ENCODE measurements at places on chromosomes 16 and 17.

DNA sequence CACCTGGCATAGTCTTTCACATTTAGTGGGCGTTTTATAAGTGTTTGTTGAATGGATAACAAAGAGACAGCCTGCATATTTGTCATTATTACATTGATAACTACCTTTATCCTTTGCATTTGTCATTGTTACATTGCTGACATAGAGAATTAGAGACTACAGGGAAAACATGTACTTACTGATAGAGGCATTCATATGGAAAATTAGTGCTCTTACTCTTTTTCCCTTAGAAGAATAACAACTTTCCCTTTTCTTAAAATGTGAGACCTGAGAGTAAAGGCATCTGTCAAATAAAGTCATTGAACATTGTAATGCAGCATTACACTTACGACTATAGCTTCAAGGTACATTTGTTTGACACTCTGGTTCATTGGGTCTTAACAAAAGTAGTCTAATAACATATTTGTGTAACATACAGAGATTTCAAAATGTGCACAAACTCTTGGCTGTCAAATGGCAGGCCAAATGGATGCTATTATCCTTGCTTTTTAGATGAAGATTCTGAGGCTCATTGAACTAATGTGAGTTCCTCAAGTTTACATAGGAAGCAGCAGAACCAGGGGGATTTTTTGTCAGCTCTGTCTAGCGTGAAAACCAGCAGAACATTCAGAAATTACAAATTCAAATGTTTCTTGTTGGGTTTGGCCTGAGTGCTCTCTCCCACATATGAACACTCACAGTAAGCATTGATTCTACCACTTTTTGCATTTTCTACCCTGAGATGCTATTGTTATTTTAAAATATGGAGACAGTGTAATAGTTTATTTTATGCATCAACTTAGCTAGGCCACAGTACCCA is 28.5 kb downstream of the SMIM36 start:
- no peak for DNase-seq

DNA sequence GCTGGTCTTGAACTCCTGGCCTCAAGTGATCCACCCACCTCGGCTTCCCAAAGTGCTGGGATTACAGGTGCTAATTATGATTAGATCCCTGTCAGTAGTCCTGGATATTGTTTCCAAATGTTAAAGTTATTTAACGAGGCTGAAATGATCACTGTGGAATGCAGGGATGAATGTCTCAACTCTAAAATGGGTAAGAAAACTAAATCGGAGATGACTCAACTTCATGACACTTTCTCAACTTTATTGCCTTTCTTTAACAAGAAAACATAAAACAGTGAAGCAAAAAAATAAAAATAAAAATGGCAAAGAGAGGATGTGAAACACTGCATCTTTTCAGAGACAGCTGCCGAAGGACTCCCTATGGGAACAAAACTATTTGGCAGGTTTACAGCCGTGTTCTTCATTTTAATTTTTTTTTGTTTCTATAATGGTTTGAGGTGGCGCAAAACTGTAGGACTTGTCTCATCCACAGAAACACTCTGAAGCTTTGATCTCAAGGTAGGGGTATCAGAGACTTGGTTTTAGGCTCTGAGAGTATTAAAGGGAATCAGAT is 382.0 kb downstream of the GRIN2A start:
- DNase-seq = no peak

DNA sequence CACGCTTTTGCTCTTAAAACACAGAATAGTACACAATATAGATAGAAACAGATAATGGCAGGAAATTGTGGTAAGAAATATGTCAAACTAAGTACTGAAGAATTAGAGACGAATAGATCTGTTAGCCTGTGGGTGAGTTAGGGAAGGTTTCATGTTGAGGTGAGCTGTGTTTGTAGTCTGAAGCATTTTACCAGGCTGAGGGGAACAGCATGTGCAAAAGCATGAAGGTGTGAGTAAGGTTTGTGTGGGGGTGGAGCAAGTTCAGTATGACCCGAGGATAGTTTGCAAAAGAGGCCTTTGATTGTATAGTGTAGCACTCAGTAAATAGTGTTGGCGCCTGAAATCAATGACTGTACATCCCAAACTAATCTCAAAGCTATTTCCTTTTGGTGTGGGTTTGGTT is 13.8 kb downstream of the IGSF6 start:
- no peak for DNase-seq

- DNase-seq = no peak
Observed at GRCh38 chr17:17235212-17236174, 1.5 kb downstream of the FLCN start.

DNA sequence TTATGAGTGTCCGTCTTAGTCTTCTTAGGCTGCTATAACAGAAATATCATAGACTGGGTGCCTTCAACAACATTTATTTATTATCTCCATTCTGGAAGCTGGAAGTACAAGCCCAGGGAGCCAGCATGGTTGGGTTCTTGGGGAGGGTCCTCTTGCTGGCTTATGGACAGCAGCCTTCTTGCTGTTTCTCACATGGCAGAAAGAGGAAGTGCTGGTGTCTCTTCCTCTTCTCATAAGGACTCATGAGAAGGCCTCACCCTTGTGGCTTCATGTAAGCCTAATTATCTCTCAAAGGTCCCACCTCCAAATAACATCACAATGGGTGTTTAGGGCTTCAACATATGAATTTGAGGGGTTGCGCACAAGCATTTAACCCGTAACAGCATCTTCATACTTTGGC is 207.0 kb upstream of the COX10 start:
- no peak for DNase-seq

DNA sequence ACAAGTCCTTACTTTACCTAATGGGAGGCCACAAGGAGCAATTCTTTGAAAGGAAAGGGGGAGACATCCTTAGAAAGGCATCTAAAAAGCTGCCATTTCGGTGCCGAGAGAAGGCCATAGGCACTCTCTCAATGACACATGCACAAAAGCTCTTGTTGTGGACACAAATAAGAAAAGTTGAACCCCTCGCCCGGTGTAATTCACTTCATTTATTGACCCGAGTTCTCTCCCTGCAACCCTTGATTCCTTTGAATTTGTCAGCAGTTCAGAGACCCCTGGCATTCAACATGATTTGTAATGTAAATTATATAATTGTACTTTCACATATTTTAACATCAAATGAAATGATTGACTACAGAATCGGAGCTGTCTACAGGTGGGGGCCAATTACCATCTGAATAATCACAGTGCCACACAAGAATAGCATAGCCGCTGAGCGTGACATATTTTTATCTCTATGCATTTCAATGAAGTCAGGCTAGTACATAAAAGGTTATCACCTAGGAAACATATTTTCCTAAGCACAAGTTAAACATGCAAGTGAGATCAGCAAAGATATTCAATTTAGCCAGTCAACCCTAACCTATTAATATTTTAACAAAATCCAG is 66.7 kb downstream of the IRX6 start:
- DNase-seq = no peak

GRCh38 chr16:31460582-31461002 is 1.3 kb downstream of the ARMC5 start:
- peak; percentile 57 for DNase-seq

- DNase-seq = no peak
Observed at GRCh38 chr16:53654946-53655345, 48.7 kb downstream of the RPGRIP1L start.

DNA sequence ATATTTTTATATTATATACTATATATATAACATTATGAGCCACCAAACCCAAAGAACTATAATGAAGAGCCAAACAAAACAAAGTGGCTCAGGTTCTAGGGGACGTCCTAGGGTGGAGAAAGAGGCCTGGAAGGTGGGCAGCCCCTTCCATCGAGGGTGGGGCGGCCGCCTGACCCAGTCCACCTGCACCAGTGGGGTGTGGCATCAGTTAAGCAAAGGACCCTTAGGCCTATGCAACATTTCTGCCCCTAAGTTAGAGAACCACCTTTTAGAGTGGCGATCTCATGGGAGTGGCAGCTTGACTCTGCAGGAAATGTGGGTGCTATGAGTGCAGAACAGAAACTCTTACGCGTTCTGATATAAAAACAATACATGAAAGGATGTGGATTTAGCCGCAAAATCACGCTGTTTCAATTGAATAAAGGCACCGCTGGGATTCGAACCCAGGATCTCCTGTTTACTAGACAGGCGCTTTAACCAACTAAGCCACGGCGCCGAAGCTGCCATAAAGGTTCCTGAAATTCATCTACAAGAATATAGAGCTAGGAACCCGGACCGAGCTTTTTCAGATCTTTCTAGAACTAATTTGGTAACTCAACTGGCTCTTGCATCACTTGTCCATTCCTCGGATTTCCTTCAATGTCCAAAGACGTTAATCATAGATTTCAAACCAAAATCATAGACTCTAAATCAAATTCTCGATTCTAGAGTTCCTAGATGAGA is 15.6 kb upstream of the AURKB start:
- DNase-seq = peak; percentile 83

- no peak for DNase-seq
Observed at GRCh38 chr17:58326609-58327362, 1.8 kb downstream of the TSPOAP1 start.

DNA sequence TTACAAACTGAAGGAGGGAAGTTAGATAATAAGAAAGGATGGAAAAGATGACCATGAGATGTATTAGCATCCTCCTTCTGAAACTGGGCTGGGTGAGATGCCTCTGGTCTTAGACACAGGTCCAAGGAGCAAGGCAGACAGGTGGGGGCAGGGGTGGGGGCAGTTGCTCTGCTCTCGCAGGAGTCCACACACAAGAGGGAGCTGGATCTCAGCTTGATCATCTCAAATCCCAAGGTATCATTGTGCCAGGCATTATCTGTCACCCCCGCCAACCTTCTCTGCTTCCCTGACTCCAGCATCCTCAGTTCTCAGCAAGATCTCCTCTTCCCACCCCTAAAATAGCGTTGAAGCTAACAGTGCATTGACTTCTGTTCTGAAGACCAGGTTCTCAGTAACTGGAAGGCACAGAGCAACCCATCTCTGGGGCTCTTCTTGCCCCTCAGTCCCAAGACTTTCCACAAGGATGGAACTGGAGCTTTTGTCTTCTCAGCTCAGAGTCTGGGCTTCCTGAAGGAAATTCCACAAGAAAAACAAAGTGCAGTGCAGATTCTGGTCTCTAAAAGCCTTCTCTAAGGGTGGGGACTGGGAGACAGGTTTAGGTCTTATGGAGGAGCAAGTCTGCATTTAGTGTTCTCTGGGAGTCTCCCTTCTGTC is 1.6 kb downstream of the FLOT2 start:
- no peak for DNase-seq

- DNase-seq = no peak
Observed at GRCh38 chr17:42667088-42667951, 8.2 kb downstream of the TUBG2 start.

DNA sequence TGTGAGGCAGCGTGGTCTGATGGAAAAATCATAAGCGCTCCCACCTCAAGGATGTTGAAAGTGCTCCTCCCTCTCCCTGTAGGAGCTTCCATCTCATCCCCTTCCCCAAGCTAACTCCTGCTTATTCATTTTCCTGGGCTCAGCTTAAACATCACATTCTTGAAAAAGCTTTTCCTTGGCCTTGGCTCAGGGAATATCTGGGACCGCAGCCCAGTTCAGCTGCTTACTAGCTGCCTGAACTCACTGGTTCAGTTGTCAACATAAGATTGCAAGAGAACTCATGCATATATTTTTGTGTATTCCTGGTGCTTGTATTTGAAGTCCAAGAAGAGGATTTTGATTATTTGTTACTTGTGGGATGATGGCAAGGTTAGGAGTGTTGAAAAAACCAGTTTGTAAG is 91.5 kb downstream of the UTP18 start:
- no peak for DNase-seq

DNA sequence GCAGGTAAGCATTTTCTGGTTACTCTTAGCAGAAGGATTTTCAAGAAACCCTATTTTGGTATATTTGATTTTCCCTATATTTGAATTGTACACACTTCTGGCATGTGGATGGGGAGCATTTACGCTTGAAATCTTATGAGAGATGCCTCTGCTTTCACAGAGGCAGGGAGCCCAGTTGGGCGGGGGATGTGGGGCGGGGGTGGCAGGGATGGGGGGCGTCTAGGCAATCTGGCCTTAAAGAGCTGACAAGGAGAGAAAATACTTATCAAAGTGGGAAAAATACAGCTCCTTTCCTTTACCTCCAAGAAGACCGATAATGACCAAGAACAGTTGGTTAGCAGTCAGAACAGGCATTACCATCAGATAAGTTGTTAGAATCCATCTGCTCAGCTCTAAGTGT is 79.1 kb upstream of the NUDT7 start:
- DNase-seq = no peak

DNA sequence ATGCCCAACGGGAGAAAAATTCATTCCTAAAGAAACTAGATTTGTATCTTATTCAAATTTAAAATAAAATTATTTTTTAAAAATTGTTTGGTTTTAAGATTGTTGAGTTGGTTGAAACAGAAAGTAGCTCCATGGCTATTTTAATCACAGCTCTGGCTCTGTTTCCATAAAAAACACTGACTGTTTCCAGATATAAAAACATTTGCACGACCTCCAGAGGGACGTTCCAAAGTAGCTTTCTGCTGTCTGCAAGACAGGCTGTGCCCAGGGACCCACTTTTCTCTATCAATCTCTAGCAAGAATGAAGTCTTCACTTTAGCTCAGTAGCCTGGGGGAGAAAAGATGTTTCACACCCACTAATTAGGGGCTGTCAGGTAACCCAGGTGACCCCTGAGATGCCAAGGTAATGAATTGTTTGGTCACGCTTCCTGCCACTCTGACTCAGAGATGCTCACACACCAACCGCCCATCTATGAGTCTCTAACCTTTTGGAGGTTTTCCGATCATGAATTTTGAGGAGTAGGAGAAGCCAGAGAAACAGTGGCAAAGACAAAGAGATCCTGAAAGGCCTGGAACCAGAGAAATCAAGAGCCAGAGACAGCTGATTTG is 220.1 kb upstream of the SOX9 start:
- DNase-seq = no peak

DNA sequence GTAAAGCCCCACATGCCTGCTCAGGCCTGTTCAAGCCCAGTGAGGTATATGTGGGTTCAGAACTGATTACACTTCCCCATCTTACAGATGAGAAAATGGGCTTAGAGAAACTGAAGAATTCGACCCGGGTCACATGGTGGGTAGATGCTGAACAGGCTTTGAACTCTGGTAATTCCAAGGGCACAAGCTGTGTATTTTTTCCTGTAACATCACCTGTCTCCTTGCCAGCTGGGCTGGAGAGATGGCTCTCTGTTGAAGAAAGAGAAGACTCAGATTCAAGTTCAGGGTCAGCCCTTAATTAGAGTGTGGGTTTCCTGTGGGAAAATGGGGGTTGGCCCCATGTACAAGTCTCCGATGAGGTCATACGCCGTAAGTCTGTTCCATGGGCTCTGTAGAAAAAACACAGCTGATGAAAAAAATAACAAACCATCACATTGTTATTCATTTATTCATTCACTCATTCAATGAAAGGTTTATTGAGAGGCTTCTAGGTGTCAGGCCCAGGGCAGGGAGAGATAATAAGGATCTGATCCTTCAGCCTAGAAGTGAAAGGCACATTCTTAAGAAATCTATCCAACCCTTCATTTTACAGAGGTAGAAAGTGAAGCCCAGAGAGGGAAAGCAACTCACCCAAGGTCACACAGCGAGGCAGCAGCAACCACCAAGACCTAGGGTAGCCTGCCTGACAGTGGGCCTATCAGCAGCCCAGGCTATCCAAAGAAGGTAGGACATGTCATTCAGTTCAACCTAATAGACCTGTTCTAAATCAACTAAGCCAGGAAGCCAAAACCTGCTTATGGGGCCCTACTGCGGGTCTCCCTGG is 482.8 kb downstream of the SOX9 start:
- no peak for DNase-seq

- DNase-seq = no peak
Observed at GRCh38 chr17:42692489-42692888, 10.2 kb downstream of the CNTNAP1 start.

GRCh38 chr17:55264645-55265298 is at the start of gene HLF:
TSS of gene HLF (plus strand) at chr17:55264960. CDS start at chr17:55265485, 525 bp downstream.
- DNase-seq = peak; percentile 74

All from activated CD4-positive, alpha-beta T cell treated with anti-CD3 and anti-CD28 coated beads, Interleukin-2, amount 10 ng/mL, durations not matched to agents 7 days and 5 days (primary cell).